Stimulated activated CD8-positive, alpha-beta memory T cell treated with anti-CD3 and anti-CD28 coated beads, Interleukin-15, amount 100 ng/mL, for 24 hours (primary cell): ENCODE measurements at places on chromosomes 1 and 21.

DNA sequence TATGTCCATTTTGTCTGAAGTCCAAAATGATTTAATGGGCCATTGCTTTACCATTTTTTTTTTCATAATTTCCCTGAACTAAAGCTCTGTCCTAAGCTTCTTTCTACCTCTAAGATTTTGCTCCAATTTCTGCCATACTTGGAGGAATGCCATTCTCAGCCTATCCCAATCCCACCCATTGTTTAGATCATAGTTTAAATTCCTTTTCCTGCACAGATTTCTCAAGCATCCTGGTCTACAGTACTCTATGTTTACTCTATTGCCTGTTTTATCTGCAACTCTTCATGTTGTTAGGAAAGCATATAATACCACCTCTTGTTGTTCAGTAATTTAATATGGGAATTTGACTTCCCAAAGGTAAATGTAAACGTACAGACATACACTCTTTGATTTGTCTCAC is 30.8 kb downstream of the ADAMTS1 start:
- no peak for DNase-seq

GRCh38 chr1:195637539-195637938 is 970.7 kb downstream of the KCNT2 start:
- no peak for DNase-seq

DNA sequence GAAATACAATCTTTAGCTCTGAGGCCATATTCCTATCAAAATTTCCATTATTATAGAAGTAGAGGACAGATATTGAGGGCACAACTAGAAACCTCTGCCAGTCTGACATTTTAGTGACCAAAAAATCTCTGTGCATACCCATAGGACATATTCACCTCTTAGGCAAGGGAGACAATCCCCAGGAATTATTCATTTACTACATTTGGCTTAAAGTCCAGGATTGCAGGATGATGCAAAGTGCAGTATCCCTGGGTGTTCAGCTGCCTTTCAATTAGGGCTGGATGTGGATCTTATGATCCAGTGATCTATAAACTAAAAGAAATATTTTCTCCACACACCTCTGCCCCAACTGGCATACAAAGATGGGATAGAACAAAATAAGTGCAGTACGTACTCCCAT is 50.9 kb downstream of the PTGS2 start:
- DNase-seq, result no peak

GRCh38 chr1:72650843-72651435 is 368.6 kb upstream of the NEGR1 start:
- DNase-seq, result no peak

DNA sequence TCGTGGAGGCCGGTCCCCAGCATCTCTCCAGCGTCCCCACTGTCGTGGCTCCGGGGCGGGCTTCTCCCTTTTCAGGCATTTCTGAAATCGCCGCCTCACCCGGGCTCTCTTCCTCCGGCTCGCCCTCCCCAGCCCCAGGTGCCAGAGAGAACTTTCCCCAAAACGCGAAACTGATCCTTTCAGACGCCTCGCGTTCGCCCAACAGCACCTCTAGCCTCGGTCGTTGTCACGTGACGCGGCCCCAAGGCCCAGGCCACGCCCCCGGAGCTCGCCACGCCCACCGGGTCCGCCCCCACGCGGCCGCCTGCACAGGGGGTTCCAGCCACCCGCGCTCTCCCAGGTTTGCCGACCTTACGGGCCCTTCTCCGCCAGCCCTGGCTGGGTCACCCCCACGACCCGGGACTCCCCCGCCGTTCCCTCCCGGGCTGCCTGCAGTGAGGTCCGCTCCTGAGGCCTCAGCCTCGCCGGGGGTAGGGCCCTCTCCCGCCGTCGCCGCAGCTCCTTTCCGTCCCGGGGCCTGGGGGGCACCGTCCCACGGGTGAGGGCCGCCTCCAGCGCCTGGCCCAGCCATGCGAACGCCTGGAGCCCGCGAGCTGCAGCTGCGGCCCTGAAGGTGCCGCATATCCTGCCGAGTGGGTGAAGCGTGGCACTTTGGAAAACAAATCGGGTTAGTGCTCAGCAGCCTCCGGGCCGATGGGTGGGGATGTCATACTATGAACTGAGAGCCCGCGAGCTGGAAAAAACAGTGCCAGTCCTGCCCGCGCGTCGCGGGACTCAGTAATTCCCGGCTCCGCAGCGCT is 21.0 kb downstream of the H3-3A start:
- peak; percentile 93 for DNase-seq

- no peak for DNase-seq
Observed at GRCh38 chr1:218273762-218274479, 11.2 kb upstream of the RRP15 start.

DNA sequence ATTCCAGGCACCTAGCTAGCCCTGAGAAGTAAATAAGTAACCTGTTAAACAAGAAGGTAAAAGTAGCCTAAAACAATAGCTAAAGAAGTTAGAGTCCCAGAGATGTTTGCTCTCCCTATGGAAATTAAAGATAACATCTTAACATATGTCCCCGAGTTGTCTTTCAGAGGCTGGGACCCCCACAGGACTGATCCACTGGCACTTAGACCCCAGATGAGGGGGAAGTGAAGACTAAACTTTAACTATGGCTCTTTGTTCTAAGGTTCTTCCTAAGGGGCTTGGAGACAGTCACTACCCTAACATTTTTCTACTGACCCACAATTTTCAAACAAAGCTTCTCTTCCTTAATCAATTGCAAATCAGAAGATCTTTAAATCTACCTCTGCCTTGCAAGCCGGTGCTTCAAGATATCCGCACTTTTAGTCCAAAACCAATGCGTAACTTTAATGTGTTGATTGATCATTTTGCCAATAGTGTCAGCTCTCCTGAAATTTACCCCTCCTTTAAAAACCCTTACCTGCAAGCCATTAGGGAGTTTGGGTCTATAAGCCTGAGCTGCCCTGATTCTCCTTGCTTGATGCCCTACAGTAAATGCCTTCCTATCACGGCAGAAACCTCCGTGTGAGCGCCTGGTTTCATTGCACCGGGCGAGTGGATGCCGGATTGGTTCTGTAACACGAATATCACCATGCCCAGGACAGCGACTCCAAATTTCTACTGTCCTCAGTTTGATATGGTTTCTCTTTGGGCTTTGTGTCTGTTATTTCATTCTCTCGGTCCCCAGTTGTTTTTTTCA is 404.4 kb downstream of the SIPA1L2 start:
- DNase-seq, result no peak

DNA sequence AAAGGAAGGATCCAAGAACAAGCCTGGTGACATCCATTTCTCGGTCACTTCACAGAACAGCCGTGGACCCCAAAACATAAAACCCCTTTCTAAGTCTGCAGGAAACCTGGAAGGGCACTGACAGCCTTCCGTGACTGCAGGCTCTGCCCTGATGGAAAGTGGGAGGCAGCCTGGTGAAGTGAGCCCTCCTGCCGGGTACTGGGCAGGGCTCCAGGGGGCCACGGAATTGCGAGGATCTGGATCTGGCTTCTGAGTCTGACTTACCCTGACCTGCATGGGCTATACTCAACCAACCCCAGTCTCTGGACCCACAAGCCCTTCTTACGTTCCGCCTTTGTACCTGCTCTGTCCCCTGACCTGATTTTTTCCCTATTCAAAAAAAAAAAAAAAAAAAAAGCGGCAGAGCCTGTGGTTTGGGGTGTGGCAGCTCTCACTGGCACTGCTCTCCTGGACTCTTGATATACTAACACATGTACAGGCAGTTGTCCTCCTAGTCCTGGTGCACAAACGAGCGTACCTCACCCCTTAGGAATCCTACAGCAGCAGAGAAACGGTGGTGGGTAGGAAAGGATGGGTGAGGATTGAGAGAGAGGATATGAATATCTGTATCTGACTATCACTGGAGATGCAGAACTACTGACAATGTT is 82.9 kb downstream of the BEND5 start:
- DNase-seq, result no peak

- no peak for DNase-seq
Observed at GRCh38 chr1:181014477-181015250, 8.0 kb downstream of the STX6 start.

DNA sequence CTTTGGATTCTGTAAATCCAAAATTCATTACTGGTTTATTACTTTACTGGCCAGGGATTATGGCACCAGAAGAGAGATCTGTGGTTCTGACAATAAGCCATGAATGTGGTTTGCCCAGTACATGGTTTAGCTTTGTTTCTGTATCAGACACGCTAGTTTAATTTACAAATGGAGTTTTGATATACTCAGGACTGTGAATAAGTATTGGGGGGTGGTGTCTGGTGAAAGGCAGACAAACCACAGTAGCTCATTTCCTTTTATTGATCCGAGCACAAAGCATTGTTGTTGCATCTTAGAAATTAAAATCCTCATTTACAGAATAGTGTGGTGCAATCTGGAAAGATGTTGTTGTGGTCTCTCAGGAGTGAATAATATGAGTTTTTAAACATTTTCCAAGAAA is 96.0 kb downstream of the ST6GALNAC3 start:
- no peak for DNase-seq

GRCh38 chr1:5504364-5504740 is 487.9 kb downstream of the NPHP4 start:
- DNase-seq, result no peak

DNA sequence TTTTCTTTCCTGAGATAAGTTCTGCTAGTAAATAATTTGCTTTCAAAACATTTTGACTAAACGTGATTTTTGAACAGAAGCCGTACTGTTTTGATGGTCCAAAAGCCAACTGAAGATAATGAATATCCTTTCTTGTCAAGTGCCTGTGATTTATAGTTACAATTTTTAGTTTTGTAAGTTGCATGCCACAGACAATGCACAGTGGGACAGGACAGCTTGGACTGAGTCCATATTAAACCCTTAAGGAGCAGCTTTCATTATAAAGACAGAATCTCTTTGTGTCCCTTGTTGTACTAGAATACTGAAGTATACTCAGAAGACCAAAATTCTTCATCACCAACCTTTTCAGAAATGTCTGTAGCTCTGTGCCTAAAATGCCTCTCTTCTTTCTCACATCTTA is 92.2 kb downstream of the LTN1 start:
- no peak for DNase-seq

- no peak for DNase-seq
Observed at GRCh38 chr1:219128957-219129356, 44.7 kb upstream of the LYPLAL1 start.

DNA sequence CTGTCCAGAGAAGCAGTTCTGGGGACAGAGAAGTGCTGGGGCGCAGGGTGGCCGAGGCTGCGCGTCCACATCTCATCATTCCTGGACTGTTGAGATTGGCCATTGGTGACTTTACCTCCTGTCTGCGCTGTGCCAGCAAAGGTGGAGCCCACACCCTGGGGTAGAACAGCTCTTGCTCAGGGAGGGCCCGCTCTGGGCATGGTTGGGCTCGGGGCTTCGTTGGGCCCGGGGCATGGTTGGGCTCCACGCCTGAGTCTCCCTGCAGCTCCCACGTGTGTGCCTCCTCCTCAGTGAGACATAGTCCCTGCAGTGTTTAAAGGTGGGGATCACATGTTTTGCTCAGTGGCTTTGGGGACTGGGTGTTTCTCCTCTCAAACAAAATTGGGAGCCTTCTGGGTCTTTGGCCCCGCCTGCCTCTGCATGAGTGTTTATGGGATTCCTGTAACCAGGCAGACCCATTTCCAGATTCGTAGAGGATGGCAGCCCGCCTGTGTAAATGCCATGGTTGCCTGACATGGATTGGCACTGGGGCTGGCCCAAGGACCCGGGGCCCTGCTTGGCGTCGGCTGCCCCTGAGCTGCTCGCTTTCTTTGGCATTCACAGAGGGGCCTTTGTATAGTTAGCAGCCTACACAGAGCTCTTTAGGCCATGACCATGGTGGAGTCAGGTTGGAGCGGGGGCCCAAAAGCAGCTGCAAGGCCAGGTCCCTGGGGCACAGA is 104.6 kb downstream of the TLR5 start:
- no peak for DNase-seq

DNA sequence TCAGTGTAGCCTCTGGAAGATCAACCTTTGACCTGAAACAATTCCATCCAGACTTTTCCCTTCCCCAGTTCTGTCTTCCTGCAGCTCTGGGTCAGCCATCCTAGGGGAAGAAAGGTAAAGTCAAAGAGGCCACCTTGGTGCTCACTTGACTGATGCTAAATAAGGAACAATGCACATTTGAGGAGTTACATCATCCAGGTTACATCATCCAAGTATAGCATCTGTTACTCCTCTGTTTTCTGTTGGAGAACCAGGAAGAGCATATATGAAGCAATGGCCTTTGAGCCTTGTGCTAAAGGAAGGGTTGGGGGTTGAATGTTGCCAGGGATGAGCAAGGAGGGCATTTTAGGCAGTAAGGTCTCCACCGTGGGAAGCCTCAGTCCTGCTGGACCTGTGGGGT is 3.1 kb upstream of the DSCAM start:
- DNase-seq, result no peak

- DNase-seq, result no peak
Observed at GRCh38 chr1:74505928-74506710, 6.3 kb downstream of the LRRC53 start.

DNA sequence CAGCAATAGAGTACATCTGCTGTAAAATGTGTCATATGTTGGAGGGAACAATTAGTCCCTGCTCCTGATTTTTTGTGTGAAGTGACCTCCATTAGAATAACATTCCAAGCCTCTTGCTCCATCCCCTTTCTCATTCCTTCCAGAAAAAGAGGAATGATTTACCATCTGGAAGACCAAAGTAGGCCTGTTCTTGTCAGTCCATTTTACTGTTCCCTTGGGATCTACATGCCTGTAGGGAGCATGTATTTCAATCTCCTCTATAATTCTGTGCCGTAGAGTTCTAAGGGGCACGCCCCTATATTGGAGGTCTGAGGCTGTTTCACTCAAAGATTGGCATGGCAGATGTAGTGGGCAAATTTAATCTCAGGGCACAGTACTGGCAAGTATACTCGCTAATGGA is 48.8 kb upstream of the MAN1A2 start:
- no peak for DNase-seq

GRCh38 chr1:24103879-24104278 is 8.1 kb downstream of the MYOM3 start:
- DNase-seq, result no peak

DNA sequence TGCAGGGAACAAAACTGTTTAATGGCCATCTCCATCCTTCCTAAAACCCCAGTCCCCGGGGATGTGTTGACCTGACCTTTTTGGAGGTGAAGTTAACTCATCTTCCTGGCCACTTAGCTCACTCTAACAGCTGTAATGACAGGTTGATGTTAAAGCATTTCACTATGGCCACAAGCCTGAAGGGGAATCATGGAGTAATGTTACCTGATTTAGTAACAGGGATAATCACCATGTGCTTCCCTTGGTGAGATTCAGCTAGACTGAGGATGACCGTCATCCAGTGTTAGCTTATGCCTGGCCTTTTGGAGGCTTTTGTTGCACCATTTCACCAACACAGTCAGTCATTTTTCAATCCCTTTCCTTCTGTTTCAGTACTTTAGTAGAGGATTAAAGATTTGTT is 64.3 kb upstream of the RAVER2 start:
- DNase-seq, result no peak

DNA sequence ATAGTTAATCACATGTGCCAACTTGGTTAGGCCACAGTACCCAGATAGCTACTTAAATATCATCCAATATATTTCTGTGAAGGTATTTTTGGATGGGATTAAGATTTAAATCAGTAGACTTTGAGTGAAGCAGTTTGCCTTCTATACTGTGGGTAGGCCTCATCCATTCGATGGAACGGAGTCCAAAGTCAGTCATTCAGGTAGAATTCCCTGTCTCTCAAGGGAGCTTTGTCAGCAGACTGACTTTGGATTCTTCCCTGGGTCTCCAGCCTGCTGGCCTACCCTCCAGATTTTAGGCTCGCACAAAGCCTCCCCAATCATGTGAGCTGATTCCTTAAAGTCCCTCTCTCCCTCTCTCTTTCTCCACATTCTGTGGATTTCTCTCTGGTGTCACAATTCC is 145.1 kb upstream of the MAGI3 start:
- DNase-seq, result no peak
